ENCODE measurements at places on chromosomes 16 and 17. TPM values are rescaled to one million over a fixed set of nuclear protein-coding genes. Genes with fewer than 3 reads are reported as not detected.

The CSH1 gene
- not detected for total RNA-seq

The C17orf100 gene
- total RNA-seq: not detected

The TPSB2 gene
- total RNA-seq: 3.7 TPM

The CD300E gene
- not detected for total RNA-seq

The ALOX15 gene
- not detected for total RNA-seq

The TMEM238L gene
- total RNA-seq: not detected

The VKORC1 gene
- 34.7 TPM for total RNA-seq

The TNFRSF13B gene
- not detected for total RNA-seq

The AMZ2 gene
- total RNA-seq: 53.9 TPM

The BRICD5 gene
- 1.2 TPM for total RNA-seq

The GRAP gene
- total RNA-seq: 0.62 TPM

The EVPLL gene
- not detected for total RNA-seq

The CDH16 gene
- 0.16 TPM for total RNA-seq

The KCNH6 gene
- not detected for total RNA-seq

The NPIPA8 gene
- 0.51 TPM for total RNA-seq

The CHST5 gene
- total RNA-seq: not detected

The CCL4L2 gene
- total RNA-seq: not detected

The TRIM37 gene
- 16.3 TPM for total RNA-seq

The CDH5 gene
- 35.3 TPM for total RNA-seq

The GGNBP2 gene
- total RNA-seq: 28.8 TPM

The CCL3 gene
- 1.7 TPM for total RNA-seq

The COG4 gene
- 88.9 TPM for total RNA-seq

All from gastrocnemius medialis (tissue), 4 donors.